ENCODE measurements at places on chromosomes 7 and 10. TPM values are rescaled to one million over a fixed set of nuclear protein-coding genes. Genes with fewer than 3 reads are reported as not detected.

The WNT16 gene
- total RNA-seq = 0.15 TPM

The GIMAP6 gene
- total RNA-seq = 28.2 TPM

The EN2 gene
- 0.33 TPM for total RNA-seq

The AQP1 gene
- 213 TPM for total RNA-seq

The TMEM229A gene
- not detected for total RNA-seq

Data from breast epithelium (tissue), 4 donors.